ENCODE measurements at places on chromosomes 3 and 15.

GRCh38 chr15:88630141-88630721, 8.6 kb upstream of the ISG20 start:
- peak; percentile 54 for DNase-seq

DNA sequence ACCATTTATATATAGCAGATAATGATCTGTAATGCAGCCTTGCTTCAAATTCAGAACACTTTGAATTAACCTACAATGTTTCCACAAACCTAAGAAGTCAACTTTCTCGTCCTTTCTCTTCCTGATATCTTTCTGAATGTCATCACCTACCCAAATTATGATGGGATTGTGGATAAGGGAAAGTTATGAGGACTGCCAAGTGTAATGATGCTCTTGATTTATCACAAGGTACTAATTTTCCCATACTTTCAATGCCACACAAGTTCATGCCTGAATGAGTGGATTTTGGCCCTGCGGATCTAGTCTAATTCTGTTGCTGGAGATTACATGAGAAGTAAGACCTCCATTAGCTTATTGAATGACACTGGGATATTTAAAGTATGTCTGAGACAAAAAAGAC, 82.6 kb upstream of the NANOGP8 start:
- DNase-seq: no peak

DNA sequence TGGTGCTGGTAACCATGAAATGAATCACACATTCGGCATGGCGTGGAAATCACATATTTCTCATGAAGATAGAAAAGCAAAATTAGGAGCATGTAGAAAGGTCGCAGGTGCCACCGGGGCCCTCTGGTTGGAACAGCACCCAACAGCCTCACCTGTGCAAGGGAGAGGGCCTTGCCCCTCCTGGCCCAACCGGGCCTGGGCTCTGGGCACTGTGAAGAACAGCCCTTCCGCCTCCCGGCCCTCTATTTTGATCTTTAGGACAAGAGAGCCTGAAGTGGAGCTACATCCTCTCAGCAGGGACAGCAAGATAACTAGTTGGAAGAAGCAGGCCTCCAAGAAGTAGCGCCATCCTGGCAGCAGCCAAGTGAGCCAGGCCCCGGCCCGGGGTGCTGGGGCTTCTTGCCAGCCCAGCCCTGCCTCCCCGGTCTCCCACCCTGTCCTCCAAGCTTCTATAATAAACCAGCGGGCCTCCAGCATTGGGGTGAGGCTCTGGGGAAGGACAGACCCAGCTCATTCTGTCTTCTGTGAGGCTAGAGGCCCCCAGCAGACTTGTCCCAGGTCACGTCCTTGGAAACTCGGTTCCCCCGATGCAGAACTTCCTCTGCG, 46.1 kb upstream of the FGD5 start:
- no peak for DNase-seq

DNA sequence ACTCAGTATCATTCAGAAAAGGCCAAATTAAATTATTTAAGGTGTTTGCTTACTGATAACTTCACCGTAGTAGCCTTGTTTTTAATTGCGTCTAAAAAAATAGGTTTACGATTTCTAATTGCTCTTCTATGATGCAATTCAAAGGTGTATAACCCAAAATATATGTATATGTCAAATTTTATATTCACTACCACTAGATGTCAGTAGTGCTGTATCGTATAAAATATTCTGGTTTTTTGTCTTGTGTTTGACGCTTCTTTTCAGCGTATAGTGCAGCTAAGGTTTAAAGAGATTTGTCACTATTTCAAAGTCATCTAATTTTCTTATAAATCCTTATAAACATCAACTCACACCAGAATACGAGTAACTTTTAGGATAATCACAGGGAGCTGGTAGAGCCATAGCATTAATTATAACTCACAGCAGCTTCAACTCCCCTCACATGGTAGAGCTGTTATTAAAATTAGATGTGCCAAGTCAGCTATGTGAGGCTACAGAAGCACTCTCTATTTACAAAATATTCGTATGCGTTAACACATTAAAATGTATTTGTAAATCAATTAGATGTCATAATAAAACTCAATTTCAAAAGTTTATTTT, 3.5 kb downstream of the PFN2 start:
- DNase-seq: peak; percentile 57

- no peak for DNase-seq
Measured at GRCh38 chr3:129020691-129021090, 19.6 kb downstream of the EFCC1 start.

DNA sequence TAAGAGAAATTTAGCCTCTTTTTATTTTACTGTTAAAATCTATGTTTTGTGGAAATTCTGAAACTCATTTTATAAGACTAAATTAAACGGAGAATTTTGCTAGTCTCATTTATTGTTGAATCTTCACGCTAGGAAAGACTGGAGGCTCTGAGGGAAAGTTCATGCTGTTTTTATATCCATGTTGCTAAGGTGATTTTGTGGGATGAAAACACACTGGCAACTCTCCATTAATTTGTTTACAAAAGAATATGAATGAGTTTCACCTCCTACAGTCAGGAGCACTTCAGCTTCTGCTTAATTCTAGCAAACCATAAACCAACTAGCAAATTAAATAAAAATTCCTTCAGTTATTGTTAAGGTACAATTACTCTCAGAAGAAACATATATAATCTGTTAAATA, 195.4 kb downstream of the RAP2B start:
- no peak for DNase-seq

GRCh38 chr15:38614621-38615020, 50.0 kb upstream of the RASGRP1 start:
- DNase-seq: no peak

DNA sequence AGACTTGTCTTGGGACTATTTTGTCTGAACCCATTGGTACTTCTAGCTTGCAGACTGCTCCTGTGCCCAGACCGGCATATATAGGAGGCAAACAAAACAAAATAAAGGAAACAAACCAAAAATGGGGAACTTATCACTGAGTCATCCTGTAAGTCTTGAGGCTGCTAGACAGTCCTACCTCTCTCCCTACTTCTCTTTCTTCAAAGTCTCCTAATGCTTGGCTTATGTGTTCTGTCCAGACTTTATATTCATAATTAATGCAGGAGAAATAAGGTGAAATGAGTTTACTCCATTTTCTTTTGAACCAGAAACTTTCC, 266.2 kb downstream of the ZNF385D start:
- DNase-seq: no peak

DNA sequence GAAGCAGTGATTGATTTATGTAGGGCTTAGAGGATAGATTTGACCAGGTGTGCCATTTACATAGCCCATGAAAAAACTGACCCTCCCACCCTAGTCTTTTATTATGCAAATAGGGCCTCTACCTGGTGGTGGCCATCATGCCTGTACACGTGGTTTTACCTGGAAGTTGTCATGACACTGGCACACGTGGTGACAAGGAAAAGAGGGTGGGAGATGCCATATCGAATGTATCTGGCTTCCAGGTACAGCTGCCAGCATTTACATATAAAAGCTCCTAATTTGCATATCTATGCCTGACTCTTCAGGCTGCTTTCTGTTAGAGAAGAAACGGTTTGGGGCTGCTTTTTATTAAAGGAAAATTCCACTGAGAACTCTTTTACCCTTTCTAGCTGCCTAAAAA, 35.0 kb upstream of the DNAJC13 start:
- no peak for DNase-seq

GRCh38 chr15:85621094-85621493, 173.6 kb downstream of the KLHL25 start:
- no peak for DNase-seq

GRCh38 chr3:196284396-196284795, 3.1 kb downstream of the PCYT1A start:
- no peak for DNase-seq

GRCh38 chr3:150761831-150762661, 923 bp downstream of the SIAH2 start:
- peak; percentile 36 for DNase-seq

GRCh38 chr3:46619845-46620778, 7.8 kb downstream of the FAM240A start:
- no peak for DNase-seq

DNA sequence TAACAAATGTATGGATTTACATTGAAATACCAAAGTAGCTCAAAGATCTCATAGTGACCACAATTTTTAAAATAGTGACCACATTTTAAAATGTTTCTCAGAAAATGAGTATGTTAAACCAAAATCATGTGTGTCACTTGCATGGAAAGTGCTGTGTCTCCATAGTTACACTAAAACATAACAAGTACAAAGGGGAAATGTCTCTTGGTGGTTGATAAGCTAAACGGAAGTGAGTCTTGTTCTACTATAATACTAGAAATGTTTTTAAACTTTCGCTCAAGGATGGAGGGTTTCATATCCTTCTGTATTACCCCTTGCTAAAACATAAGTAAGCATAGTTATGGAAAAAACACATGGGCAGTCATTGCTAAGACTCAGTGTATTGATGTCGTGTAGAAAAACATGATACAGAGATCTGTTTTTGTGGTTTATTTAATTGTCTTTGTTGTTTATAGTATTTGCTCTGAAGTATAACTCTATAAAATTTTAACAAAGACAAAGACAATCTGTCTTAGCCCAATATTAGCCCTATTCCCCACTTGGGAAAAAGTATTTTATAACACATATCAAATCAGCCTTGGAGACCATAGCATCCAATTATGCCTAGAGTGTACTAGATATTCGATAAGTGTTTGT, 27.0 kb upstream of the DENND4A start:
- DNase-seq: no peak

DNA sequence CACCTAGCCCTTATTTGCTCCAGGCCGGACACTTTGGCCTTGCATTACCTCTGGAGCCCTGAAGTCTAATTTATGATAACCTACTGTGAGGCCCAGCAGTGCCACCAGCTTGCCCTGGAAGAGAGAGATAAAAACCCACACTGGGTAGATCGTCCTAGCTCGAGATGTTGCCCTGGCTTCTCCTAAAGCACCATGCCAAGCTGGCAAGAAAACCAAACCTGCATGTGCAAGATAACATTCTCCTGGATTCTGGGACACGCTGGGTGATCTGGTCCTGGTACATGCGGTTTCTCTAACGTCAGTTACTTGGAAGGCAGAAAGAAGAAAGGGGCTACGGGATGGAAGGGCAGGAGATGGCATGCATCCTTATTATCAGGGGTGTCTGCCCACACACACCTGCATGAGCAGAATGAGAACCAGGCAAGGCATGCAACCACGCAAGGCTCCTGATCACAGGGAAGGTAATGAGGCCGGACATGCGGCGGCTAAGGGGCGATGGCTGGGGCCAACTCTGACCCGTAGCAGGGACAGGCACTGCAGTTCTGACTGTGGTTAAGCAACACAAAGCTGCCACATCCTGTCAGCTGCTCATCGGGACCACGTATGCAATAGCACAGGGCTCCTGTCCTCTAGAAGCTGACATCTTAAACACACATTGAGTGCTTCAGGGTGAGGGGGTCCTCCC, 73.0 kb downstream of the OXNAD1 start:
- no peak for DNase-seq

DNA sequence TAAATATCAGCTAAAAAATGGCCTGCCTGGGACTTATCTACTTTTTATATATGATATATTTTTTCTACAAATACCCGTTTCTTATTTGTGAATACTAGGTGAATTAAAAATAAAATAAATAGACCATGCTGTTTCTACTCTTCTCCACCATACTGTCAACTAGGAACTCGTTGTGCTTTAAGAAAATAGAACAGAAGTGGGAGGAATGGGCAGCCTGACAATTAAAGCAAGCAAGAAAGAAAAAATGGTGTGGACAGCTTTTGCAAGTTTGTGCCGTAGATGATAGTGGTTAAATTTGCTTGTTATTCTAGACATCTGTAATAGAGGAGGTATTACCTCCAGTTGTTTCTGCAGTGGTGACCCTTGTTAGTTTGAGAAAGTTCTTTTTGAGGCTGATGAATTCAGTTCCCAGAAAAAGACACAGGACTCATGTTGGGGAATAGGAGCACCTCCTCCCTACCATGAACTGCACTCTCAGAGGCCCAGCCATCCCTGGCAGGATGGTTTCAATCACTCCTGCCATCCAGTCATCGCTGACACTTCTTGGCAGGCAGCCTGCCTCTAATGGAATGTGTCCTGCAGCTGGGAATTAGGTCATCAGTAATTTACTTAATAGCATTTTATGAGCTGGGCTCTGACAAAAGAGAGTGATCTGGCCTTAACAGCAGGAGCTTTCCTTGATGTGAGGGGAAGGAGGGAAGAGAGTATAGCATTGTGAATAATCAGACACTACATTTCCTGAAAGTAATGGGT, 105.0 kb upstream of the GAP43 start:
- DNase-seq: no peak

DNA sequence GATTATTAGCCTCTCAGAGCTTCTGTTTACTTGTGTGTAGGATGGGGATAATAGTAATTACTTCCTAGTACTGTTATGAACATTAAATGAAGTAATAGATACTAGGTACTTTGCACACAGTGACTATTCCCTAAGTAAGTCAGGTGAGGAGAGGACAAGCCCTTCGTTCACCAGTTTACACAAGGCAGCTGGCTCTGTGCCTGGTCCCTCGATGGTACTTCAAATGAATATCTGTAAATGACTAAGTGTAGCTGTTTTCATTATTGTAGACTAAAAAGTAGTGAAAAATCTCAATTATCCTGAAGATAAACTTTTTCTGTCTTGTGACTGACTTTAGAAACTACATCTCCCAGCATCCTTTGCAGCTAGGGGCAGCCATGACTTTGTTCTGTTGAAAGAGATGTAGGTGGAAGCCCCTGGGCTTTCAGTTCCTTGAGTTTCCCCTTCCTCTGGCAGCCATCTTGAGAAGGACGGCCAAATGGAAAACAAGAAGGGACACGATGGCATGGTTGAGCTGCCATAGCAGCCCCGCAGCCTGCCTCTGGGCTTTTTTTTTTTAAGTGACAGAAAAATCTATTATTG, 11.7 kb upstream of the WNT7A start:
- no peak for DNase-seq

GRCh38 chr3:58645726-58646125, 20.8 kb downstream of the FAM3D start:
- DNase-seq: no peak

- DNase-seq: no peak
Measured at GRCh38 chr3:174000675-174001074, 603.1 kb downstream of the NLGN1 start.
